Activated T-helper 1 cell treated with Interleukin-2 at 50 U/mL for 16 hours (primary cell): ENCODE measurements at places on chromosomes 7 and 10.

DNA sequence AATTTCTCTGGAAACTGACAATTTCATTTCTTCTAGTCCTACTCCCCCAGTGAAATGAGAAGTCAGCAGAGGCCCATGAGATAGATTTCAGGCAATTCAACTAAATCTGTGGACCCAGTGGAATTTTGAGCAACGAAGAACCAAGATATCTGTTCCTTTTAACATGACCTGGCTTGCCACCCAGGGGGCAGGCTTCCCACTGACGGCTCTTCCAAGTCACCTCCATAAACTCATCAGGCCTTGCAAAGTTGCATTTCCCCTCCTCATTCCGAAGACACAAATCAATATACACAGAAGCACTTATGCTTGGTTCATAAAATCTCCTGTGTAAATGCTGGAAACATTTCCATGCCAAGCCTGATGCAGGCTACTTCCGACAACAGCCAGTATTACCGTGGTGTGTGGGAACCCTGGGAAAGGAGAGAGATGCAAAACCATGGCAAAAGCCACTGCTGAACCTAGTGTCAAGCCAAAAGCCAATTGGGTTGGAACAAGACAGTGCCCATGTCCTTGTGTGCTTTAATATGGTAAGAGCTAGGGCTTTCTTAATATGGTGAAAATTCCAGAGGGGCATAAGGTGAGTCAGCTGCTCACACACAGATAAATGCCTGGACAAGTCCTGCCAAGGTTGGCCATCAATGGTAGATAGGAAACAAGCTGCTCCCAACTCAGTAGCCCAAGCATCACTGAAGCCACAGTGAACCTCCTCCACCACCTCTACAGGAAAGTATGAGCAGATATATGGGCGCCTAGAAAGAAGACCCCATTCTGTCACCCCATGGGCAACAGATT is 1.6 kb downstream of the FRMD4A start:
- no peak for DNase-seq

DNA sequence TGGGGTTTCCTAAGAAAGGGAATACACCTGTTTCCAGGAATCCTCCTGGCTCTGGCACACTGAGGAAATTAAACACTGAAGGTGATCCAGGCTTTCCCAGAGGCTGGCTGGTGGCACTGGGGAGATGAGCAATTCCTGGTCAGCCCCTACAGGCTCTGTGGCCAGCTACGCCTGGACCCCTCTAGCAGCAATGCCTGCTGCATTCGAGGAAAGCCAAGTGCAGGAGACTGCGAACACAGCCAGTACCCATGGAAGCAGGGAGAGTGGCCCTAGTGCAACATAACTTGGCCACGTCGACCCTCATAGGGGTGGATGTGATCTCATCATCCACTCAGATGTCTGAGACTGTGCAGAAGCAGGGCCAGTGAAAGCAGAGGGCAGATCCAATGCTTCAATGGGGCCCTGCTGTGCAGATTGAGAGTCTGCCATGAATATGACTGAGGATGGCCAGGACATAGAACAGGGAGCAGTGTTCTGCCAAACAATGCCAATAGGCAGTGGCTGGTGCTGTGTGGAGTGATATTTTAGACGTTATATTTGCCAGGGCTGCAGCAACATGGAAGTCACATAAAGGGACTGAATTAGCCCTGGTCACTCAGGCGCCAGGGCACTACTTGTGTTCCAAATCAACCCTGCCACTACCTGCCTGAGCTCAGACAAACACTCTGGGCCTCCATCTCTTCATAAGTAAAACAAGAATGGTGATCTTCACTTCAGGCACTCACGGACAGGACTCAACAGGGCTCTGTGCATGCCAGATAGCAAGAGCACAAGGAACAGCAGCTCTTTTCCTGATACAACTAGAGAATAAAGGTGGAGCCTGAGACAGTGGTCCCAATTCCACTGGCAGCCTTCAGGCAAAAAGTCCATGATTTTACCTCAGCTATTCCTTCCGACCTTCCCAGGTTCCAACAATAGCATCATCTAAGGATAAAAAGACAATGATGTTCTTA is 2.4 kb downstream of the ZNF488 start:
- no peak for DNase-seq

GRCh38 chr10:71837098-71837827 is 13.8 kb downstream of the PSAP start:
- no peak for DNase-seq

GRCh38 chr10:103545771-103546281 is 52.3 kb downstream of the NEURL1 start:
- DNase-seq: no peak

DNA sequence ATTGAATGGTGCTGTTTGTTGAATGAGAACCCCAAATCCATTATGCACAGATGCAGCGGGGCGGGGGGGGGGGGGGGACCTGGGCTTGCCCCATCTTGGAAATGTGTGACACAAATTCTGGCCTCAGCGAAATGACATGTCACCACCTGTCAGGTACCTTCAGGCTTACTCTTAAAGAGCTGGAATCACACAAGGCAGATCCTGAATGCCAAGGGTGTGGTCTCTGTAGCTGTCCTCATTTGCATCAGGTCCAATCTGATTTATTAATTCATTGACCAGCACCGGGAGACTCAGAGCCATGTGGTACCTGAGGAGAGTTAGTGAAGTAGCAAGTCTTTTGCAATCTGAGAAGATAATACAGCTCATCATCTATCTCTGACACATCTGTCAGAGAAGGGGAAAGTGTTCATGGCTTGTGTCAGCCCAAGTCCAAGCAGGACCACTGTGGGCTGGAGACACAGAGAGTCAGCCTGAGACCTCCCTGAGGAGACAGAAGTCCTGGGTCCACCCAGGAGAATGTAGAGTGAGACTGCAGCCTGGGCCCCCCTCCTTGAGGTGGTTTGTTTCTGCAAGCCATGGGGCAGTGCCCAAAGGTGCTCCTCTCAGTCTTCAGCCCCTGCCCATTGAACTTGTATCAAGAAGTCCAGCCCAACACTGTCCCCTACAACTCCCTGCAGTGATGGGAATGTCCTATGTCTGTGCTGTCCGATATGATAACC is 46.7 kb downstream of the ADCYAP1R1 start:
- no peak for DNase-seq

DNA sequence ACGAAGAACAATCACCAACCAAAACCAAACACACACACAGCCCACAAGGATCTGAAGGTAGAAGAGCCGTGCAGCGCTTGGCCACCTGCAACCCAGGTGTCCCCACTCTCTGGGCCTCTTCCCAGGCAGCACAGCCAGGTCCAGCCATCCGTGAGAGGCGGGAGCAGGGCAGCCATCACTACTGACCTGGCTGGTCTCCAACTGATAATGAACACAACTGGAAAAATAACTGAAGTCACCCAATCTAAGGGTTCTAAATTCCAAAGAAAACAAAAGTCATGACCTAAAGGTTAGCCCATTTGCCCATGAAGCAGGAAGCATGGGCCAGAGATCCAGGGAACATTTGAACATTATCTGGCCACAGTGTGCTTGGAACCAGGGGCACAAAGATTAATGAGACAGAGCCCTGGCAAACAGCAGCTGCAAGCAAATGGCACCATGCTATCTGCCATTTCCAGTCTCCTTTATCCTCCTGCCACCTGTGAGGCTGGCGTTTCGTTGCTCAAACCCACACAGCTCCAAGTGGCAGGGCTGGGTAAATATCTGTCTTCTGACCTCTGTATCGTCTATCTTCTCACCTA is 207.9 kb downstream of the TNS3 start:
- DNase-seq: no peak

- no peak for DNase-seq
Measured at GRCh38 chr10:124917428-124918190, 24.3 kb upstream of the ZRANB1 start.

- DNase-seq: no peak
Measured at GRCh38 chr10:131588704-131589220, 277.2 kb upstream of the TCERG1L start.

DNA sequence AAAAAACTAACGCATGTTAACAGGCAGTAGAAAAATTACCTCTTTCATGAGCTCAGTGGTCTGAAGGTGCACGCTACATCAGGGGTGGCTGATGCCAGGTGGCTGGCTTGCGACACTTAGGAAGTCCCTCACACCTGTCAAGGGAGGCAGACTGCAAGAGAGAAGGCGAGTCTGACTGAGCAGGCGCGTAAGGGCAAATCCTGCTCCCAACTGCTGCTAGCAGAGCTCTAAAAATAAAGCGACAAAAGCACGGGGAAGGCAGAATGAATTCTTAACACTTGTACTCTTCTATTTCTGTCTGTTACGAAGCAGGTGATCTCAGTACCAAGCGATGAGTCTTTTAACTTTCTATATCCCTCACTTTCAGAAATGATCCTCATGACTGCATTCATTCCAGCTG is 33.1 kb downstream of the CACNA2D1 start:
- no peak for DNase-seq

GRCh38 chr10:131145756-131146155 is 165.8 kb downstream of the TCERG1L start:
- DNase-seq: no peak
